ENCODE measurements at places on chromosomes 7 and 10.

GRCh38 chr10:73494213-73494612, 1.6 kb downstream of the PPP3CB start:
- DNase-seq: no peak

DNA sequence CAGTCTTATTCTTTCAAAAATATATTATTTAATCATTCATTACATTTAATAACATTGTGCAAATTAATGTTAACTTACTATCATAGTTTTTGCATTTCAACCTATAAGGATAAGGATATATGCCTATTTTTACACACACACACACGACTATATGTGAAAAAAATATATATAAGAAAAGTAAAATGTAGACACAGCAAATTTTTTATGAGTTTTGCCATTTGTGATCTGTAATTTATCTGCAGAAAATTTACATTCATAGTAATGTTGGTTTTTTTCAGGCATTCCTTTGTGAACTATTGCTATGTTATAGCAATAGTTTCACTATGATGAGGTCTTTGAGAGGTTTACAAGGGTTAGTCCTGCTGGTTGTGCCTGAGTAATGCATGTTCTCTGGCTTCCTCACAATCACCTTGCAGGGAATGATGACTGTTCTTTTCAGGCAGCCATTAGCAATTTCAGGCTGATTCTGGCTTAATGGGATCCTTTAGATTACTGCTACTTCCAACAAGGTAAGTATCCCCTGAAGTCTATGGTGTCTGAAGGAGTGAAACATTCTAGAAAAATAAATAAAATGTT, 183.7 kb upstream of the CDK1 start:
- no peak for DNase-seq

- DNase-seq: no peak
Observed at GRCh38 chr7:152664636-152665035, 11.3 kb downstream of the XRCC2 start.

GRCh38 chr10:6091630-6092029, 2.8 kb downstream of the RBM17 start:
- no peak for DNase-seq

- no peak for DNase-seq
Observed at GRCh38 chr10:104690101-104690500, 49.0 kb downstream of the SORCS3 start.

GRCh38 chr7:85154282-85154937, 32.4 kb downstream of the SEMA3D start:
- DNase-seq: no peak

GRCh38 chr10:103610083-103610472, 116.6 kb downstream of the NEURL1 start:
- no peak for DNase-seq

- no peak for DNase-seq
Observed at GRCh38 chr7:11155883-11156282, 182.2 kb downstream of the PHF14 start.

DNA sequence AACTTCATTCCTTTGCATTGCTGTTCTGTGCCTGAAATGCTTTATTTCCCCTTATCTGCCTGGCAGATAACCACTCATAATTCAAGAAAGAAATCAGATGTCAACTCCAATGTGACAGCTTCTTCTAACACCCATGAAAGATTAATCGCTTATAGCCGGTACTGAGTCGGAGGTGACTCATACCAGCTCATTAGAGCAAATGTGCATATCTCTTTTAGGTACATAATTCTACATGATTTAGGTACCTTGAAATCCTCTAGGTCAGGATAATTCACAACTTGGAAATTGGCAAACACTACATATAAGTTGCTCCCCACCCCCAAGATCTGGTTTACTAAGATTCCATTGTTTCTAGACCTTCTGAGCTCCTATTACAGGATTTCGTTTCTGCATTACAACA, 554.4 kb upstream of the SORCS1 start:
- no peak for DNase-seq

DNA sequence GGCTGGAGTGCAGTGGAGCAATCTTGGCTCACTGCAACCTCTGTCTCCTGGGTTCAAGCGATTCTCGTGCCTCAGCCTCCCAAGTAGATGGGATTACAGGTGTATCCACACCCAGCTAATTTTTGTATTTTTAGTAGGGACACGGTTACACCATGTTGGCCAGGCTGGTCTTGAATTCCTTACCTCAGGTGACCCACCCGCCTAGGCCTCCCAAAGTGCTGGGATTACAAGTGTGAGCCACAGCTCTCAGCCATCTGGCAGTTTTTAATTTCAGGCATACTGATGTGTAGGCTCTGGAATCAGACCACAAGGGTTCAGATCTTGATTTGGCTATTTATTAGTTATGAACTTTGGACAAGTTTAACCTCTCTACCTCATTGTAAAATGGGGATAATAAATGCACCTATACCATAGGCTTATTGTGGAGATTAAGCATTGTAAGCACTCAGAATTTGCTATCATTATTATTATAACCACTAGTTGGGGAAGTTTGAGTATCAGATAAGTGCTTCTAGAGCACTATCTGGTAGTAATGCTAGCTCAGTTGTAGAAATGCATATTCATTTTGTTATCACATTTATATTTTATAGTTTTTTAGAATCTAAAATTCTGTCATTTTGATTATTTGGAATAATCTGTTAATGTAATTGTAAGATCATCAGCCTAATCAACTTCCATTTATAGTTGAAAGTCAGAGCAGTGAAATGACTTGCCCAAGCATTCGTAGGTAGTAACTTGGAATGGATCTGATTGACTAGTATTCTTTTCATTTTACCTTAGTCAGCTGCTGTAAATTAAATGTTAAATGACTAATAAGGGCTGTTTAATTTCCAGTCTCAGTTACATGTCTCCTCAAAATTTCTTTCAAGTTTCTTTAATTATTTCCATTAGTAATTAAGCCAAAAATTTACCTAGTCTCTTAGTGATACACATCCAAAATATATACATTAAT, 22.5 kb downstream of the KMT2E start:
- DNase-seq: no peak

DNA sequence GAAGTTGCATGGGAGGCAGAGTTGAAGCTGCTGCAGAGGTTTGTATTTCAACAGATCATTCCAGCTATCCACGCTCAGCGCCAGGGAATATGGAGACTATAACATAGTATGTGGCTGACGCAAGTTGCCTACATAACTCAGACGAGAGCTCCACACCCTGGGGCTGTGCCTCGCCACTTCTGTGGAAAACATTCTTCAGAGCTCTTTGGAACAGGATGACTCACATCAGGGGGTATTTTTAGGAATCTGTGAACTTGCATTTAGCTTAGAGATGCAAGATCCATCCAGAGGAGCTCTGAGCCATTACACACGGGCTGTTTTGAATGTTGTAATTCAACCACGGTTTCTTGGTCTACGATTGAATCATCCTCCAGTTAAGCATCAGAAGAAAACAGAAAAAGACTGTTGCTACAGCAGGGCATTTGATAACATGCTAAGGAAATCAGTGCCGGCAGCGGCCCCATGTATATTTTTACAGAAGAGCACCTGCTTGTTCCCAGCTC, 481.5 kb upstream of the AKR1E2 start:
- no peak for DNase-seq

GRCh38 chr7:128053023-128053422, 21.8 kb upstream of the LRRC4 start:
- no peak for DNase-seq

GRCh38 chr10:27826369-27826768, 80.8 kb upstream of the MKX start:
- DNase-seq: no peak

DNA sequence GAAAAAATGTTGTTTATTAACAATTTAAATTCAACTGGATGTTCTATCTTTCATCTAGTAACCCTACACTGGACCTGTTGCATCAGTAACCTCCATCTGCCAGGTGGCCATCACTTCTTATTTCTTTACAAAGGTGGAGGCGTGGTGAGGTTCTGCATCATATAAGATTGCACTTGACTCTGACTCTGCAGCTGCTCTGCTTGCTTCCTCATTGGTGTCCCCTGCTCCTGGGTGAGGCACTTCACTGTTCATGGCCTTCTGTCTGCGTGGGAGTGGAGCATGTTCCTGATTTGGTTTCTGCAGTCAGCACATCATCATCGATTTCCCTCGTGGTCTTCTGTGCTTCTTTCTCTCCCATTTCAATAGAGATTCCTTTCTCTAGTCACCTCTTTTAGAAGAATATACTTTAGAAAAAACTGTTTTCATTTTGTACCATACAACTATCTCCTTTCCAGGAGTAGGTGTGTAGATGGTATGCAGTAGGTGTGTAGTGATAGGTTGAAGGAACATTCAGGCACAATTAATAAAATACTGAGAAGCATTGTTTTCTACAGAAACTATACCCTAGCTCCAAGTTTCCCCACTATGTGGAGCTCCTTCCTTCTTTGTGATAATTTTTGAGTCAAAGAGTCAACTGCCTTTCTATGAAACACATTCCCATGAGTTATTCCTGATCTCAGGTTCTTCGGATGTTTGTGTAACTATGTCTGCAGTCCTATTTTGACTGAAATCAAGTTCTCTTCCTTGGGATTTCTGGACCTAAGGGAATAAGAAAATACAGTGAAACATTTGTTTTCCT, 231.7 kb upstream of the CNTNAP2 start:
- DNase-seq: no peak

DNA sequence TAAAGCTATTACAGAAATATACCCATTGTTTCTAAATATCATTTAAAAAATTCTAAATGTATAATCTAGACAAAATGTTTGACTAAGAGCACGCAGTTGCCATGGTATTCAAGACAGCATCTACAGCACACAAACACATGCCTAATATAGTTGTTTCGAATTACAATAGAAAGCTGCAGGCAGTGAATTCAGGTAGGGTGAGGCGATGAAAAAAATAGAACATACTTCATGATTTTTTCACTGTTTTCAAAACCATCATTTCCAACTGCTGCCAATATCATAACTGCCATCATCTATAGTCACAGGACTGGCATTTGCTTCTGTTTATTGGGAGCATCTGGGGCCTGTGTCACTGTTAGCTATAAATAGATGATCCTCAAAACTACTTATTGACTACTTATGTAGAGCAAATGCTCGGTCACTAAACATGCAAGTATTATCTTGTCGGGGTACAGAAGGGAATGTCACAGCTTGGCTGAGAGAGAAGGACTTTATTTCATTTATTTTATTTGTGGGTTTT, 34.4 kb upstream of the OTUD1 start:
- DNase-seq: no peak

DNA sequence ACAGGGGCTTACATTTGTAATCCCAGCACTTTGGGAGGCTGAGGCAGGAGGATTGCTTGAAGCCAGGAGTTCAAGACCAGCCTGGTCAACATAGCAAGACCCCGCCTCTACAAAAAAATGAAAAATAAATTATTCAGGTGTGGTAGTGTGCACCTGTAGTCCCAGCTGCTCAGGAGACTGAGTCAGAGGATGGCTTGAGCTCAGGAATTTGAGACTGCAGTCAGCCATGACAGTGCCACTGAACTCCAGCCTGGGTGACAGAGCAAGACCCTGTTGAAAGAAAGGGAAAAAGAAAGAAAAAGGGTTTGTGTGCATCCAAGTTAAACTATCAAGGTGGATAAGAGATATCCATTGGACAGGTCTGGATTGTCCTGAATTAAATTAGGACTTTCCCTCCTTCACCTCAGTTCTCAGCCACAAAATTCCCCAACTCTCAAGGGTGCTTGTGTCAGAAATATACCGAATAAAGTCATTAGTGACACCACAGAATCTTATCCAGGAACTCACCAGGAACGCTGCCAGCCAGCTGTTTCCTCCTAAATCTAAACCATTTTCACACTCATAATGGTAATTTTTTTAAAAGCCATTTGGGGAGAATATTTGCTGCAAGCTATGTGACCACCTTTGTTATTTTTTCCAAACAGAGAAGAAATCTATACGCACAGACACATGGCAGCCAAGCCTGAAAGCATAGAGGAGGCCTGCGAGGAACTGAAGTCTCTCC, 12.0 kb downstream of the AFAP1L2 start:
- no peak for DNase-seq

DNA sequence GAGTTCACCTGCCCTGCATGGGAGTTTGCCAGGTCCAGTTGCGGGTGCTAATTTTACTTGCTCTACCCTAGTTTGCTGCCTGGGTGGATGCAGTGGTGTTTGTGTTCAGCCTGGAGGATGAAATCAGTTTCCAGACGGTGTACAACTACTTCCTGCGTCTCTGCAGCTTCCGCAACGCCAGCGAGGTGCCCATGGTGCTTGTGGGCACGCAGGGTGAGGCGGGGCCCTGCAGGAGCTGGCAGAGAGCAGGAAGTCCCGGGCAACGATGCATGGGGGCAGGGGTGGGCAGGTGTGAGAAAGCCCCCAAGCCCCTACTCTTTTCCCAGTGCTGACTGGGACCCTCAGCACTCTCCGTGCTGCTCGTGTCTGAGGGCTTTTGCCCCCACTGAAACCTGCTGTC, 31.3 kb downstream of the AGAP3 start:
- DNase-seq: no peak

- no peak for DNase-seq
Observed at GRCh38 chr7:146565872-146566271, 449.3 kb downstream of the CNTNAP2 start.

- DNase-seq: no peak
Observed at GRCh38 chr7:121097577-121097976, 109.1 kb downstream of the CPED1 start.

- no peak for DNase-seq
Observed at GRCh38 chr7:139725858-139726484, 51.8 kb downstream of the HIPK2 start.

GRCh38 chr10:71542478-71542877, 145.8 kb downstream of the CDH23 start:
- DNase-seq: no peak

DNA sequence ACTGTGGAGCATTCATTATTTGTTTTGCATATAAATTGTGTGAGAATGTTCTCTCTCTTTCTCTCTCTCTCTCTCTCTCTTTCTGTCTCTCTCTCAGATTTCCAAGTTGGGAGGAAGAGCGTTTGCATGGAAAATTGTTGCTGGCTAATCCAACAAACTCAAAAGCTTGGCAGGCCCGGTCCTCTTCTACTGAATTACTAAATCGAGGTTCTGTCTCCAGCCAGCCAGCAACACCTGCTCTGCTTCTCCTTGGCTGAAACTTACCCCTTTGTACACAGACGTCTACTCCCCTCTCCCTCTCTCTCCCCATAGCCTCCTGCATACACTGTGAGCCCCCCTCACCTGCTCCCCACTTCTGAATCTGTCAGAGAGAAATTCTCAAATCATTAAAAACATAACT, 996.4 kb upstream of the AUTS2 start:
- DNase-seq: no peak

DNA sequence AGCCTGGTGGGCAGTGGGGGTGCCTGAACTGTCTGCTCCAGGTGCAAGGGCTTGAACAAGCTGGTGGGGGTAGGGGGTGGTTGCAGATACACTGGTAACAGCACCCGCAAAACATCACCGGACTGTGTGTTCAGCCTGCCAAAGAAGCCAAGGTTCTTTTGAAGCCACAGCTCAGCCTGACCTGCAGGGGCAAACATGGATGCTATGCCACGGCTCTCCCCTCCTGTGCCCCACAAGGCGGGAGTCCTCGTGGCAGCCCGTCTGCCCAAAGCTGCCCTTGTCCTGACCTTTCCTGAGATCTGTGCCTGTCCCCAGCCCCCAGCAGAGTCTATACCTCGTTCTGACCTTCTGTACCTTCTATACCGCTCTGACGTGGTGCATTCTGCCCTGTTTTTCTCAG, 285.7 kb downstream of the GLRX3 start:
- DNase-seq: no peak

GRCh38 chr7:4621396-4621795, 60.7 kb upstream of the FOXK1 start:
- no peak for DNase-seq

GRCh38 chr10:58424176-58424575, 39.0 kb downstream of the TFAM start:
- DNase-seq: no peak

Data from cortex of kidney (tissue), 1 donor.